ENCODE measurements at places on chromosomes 7 and 10. TPM values are rescaled to one million over a fixed set of nuclear protein-coding genes. Genes with fewer than 3 reads are reported as not detected.

The IFIT1B gene
- not detected for total RNA-seq

The MOGAT3 gene
- not detected for total RNA-seq

The FAM24B gene
- not detected for total RNA-seq

The COL13A1 gene
- 5.7 TPM for total RNA-seq

DNA sequence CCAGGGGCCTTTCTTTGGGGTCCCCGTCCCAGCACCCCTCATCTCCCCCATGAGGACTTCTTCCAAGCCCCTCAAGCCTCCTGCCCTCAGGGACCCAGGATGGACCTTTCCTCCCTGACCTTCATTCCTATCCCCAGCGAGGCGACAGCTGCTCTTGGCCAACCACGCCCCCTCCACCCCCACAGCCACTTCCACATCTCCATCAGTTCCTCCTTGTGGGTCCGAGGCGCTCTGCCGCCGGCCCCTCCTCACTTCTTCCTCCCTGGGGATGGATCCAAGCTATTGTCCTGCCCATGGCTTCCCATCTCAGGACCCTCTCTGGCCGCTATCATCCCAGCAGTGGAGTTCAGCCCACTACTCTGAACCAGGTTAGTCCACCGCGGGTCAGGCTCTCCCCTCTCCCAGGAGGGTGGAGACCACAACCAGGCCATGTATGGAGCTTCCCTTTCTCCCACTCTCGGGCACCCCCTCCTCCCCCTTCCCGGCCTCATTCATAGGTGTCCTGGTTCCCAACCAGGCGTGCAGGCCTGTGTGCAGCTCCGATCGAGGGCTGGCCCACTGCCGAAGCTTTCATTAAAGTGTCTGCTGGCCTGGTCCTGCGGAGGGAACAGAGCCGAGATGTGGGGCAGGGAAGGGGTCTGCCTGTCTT lies 1.7 kb upstream of the SH2B2 start:
- no peaks in the 10 kb centered on the region for H3K4me1 ChIP-seq
- H3K36me3 ChIP-seq: no peaks in the 10 kb centered on the region
- peak overlapping the region; percentile 12 for H3K4me3 ChIP-seq
- H3K27ac ChIP-seq: peak overlapping the region; percentile 82
- H3K27me3 ChIP-seq: no peaks in the 10 kb centered on the region
- DNase-seq: peak; percentile 72

- no peaks in the 10 kb centered on the region for H3K27me3 ChIP-seq
- no peak overlapping the region for H3K27ac ChIP-seq
- no peak overlapping the region for H3K4me3 ChIP-seq
- H3K4me1 ChIP-seq: peaks cover 11% of the 10 kb centered on the region
- no peak for DNase-seq
- no peaks in the 10 kb centered on the region for H3K36me3 ChIP-seq
Observed at GRCh38 chr10:15725603-15726002, 5.9 kb upstream of the ITGA8 start.

- no peaks in the 10 kb centered on the region for H3K4me1 ChIP-seq
- no peak for DNase-seq
- H3K27ac ChIP-seq: no peak overlapping the region
- H3K27me3 ChIP-seq: no peaks in the 10 kb centered on the region
Observed at GRCh38 chr10:92490387-92490786, 83.5 kb downstream of the IDE start.

DNA sequence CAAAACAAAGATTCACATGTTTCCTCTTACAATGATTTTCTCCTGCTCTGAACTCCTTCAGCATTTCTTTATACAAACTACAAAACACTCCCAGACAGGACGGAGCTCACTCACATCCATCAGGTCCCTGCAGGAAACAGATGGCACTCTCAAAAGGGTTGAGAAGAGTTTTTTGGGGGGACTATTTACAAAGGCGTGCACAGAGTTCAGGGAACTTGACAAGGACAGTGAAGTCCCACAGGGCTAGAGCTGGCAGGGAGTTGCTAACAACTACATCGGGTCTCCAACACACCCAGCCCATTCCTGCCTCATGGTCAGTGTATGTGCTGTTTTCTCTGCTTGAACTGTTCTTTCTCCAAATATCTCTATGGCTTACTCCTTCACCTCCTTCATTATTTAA lies 24.7 kb upstream of the YAE1 start:
- no peak overlapping the region for H3K27ac ChIP-seq
- no peak overlapping the region for H3K4me3 ChIP-seq
- no peak for DNase-seq
- no peaks in the 10 kb centered on the region for H3K27me3 ChIP-seq

DNA sequence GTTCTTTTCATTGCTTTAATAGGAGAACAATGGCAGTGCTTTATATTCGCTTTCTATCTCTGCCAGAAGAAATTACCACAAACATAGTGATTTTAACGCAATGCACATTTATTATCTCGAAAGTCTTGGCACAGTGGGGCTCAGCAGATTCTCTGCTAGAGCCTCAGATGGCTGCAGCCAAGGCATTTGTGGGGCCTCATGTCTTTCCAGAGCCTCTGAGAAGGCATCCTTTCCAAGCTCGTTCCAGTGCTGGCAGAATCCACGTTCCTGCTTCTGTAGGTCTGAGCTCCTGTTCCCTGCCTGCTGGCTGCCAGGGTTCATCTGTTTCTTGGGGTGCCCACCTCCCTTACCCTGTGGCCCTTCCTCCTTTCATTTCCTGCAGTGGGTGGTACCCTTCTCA lies 60.2 kb downstream of the LRRC18 start:
- H3K4me1 ChIP-seq: no peaks in the 10 kb centered on the region
- H3K27ac ChIP-seq: no peak overlapping the region
- no peaks in the 10 kb centered on the region for H3K36me3 ChIP-seq
- H3K4me3 ChIP-seq: no peak overlapping the region
- no peak for DNase-seq
- no peaks in the 10 kb centered on the region for H3K27me3 ChIP-seq

The ANXA8 gene
- not detected for total RNA-seq

- DNase-seq: no peak
- H3K27ac ChIP-seq: no peak overlapping the region
- H3K4me3 ChIP-seq: no peak overlapping the region
Observed at GRCh38 chr7:45367026-45367425, 207.1 kb upstream of the ADCY1 start.

GRCh38 chr10:128044961-128045832 lies 81.0 kb downstream of the MKI67 start:
- H3K36me3 ChIP-seq: no peaks in the 10 kb centered on the region
- H3K4me3 ChIP-seq: no peak overlapping the region
- peak; percentile 49 for DNase-seq
- H3K4me1 ChIP-seq: peaks cover 15% of the 10 kb centered on the region

- no peak for DNase-seq
- no peaks in the 10 kb centered on the region for H3K4me1 ChIP-seq
- H3K27me3 ChIP-seq: no peaks in the 10 kb centered on the region
- H3K4me3 ChIP-seq: no peak overlapping the region
- no peaks in the 10 kb centered on the region for H3K36me3 ChIP-seq
Observed at GRCh38 chr7:142383841-142384492, 126.1 kb upstream of the PRSS58 start.

- H3K4me3 ChIP-seq: no peak overlapping the region
- DNase-seq: peak; percentile 34
- H3K27ac ChIP-seq: no peak overlapping the region
- H3K36me3 ChIP-seq: no peaks in the 10 kb centered on the region
- peaks cover 14% of the 10 kb centered on the region for H3K4me1 ChIP-seq
- H3K27me3 ChIP-seq: no peaks in the 10 kb centered on the region
Observed at GRCh38 chr7:105786520-105787470, 89.6 kb downstream of the ATXN7L1 start.

DNA sequence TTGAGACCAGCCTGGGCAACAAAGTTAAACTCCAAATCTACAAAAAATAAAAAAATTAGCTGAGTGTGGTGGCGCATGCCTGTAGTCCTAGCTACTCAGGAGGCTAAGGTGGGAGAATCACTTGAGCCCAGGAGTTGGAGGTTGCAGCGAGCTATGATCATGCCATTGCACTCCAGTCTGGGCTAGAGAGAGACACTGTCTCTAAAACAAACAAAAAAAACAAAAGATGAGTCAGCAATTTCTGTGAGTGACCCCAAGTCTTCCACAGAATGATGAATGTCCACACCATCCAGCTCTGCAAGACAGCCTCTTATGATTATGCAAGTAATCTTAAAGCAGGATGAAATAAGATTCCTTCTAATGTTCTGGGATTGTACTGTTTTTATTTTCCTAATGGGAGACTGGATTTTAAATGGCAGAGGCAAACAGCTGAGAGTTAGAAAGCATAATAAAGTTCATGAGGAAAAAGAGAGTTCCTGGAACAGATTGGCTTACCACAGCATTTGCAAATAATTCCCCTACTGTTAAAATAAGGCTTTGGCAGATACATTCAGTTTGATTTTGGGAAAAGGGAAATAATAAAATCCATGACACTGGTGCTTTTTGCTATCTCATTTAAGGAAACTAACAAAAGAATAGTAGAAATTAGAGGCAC lies 18.9 kb upstream of the PRKAR2B start:
- no peaks in the 10 kb centered on the region for H3K27me3 ChIP-seq
- H3K36me3 ChIP-seq: no peaks in the 10 kb centered on the region
- H3K27ac ChIP-seq: peak overlapping the region; percentile 26
- no peak for DNase-seq

GRCh38 chr7:7327423-7327822 lies 145.1 kb downstream of the C1GALT1 start:
- H3K4me3 ChIP-seq: no peak overlapping the region
- DNase-seq: no peak
- no peak overlapping the region for H3K27ac ChIP-seq
- H3K27me3 ChIP-seq: no peaks in the 10 kb centered on the region
- no peaks in the 10 kb centered on the region for H3K4me1 ChIP-seq

DNA sequence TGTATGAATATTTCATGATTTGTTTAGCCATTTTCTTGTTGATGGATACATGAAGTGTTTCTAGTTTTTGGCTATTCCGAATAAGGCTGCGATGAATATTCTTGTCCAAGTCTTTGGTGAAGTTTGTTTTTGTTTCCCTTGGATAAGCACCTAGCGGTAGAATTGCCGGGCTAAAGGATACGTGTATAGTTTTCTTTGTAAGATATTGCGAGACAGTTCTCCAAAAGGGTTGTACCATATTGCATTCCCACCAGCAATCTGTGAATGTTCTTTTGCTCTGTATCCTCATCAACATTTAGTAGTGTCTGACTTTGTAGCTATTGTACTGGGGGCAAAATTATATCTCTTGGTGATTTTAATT lies 142.6 kb downstream of the DOCK1 start:
- H3K4me1 ChIP-seq: peaks cover 3% of the 10 kb centered on the region
- H3K27me3 ChIP-seq: no peaks in the 10 kb centered on the region
- DNase-seq: no peak
- peaks cover 4% of the 10 kb centered on the region for H3K36me3 ChIP-seq
- no peak overlapping the region for H3K4me3 ChIP-seq

- H3K4me1 ChIP-seq: no peaks in the 10 kb centered on the region
- H3K27ac ChIP-seq: no peak overlapping the region
- no peak for DNase-seq
- no peak overlapping the region for H3K4me3 ChIP-seq
- H3K36me3 ChIP-seq: no peaks in the 10 kb centered on the region
- H3K27me3 ChIP-seq: no peaks in the 10 kb centered on the region
Observed at GRCh38 chr7:144011458-144012230, 11.5 kb downstream of the OR6B1 start.

DNA sequence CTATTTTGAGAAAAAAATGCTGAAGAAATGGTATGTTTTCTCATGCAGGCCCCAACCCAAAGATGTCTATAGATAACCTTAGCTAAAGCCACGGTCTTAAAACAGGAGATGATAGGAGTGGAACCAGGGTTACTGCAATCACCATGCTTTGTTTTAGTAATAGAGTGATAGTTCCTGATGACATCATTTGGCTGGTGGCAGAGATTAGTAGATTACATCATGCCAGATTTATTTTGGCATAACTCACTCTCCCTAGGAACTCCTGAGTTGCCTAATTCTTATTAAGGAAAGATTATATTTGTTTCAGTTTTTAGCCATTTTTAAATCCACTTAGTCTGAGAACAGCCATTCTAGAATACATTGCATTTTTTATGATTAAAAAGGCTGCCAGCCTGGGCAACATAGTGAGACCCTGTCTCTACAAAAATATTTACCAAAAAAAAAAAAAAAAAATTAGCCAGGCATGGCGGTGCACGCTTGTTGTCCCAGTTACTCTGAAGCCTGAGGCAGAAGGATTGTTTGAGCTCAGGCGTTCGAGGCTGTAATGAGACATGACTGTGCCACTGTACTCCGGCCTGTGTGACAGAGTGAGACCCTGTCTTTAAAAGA lies 17.8 kb downstream of the ENO4 start:
- no peak overlapping the region for H3K4me3 ChIP-seq
- no peaks in the 10 kb centered on the region for H3K36me3 ChIP-seq
- no peak for DNase-seq
- no peak overlapping the region for H3K27ac ChIP-seq
- no peaks in the 10 kb centered on the region for H3K27me3 ChIP-seq

DNA sequence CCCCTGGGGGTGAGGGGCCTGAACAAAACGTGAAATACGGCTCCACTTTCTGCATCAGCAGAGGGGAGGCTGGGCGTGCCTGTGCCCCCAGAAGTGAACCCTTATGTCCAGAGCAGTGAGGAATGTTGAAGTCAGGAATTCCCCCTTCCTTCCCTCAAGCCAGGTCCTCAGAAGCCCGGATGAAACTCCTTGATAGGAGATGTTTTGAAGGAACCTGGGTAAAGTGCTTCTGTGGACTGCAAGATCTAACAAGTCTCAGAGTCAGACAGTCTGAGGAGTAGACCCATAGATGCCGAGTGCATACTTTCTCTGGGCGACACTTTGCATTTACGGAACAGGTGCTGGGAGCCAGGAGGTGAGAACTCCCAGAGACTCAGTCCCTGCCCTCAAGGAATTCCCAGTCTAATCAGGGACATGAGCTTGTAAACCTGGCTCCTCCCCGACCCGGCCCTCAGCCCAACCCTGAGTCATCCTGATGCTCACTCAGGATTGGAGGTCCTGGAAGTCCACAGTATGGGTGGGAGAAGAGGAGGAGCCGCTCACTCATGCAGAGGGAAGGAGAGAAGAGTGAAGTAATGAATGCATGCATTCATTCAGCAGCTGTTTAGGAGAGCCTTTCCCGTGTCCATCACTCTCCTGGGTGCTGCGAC lies 179.5 kb upstream of the ITGB1 start:
- H3K27ac ChIP-seq: no peak overlapping the region
- no peak overlapping the region for H3K4me3 ChIP-seq
- no peaks in the 10 kb centered on the region for H3K27me3 ChIP-seq
- H3K36me3 ChIP-seq: no peaks in the 10 kb centered on the region
- H3K4me1 ChIP-seq: peaks cover 24% of the 10 kb centered on the region

- no peak for DNase-seq
- no peaks in the 10 kb centered on the region for H3K4me1 ChIP-seq
- H3K27me3 ChIP-seq: no peaks in the 10 kb centered on the region
Observed at GRCh38 chr7:109890622-109891021, 1200.3 kb upstream of the LRRN3 start.

The CNPY1 gene
- total RNA-seq: not detected

All from sigmoid colon (tissue), 7 donors.